ENCODE measurements at places on chromosomes 5 and 9.

DNA sequence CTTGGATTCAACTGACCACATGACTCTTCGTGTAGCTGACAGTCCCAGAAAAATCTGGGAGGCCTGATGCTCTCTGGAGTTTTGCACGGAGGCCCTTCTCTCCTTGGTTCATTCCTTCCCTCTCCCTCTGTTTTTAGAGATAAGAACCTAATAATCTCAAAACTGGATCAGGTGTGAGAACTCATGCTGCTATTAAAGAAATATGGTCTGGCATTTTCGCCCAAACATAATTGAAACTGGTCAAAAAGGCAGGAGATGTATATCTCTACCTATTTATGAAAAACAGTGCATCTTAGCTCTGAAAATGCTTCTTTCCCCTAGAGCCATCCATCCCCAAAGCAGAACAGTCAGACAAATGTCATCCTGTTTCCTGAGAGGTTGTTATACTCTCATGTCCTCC lies 397.5 kb downstream of the PRELID2 start:
- DNase-seq, result no peak

DNA sequence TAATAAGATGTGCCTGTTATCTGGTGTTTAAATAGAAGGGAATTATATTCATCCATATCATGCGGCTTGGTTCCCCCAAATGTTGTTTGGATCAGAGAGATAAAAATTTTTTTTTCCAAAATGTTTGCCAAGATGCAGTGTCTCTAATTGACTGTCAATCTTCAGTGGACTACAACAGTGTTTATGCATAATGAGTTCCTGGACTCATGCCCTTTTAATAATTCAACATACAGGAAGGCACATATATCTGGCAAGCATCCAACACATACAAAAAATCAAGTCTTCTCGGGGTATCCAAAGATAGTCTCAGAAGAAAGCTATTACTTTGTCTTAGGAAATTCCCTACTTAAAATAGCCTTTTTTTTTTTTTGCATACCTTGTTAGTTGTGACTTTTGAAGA lies 1534.7 kb downstream of the EFNA5 start:
- DNase-seq, result no peak

DNA sequence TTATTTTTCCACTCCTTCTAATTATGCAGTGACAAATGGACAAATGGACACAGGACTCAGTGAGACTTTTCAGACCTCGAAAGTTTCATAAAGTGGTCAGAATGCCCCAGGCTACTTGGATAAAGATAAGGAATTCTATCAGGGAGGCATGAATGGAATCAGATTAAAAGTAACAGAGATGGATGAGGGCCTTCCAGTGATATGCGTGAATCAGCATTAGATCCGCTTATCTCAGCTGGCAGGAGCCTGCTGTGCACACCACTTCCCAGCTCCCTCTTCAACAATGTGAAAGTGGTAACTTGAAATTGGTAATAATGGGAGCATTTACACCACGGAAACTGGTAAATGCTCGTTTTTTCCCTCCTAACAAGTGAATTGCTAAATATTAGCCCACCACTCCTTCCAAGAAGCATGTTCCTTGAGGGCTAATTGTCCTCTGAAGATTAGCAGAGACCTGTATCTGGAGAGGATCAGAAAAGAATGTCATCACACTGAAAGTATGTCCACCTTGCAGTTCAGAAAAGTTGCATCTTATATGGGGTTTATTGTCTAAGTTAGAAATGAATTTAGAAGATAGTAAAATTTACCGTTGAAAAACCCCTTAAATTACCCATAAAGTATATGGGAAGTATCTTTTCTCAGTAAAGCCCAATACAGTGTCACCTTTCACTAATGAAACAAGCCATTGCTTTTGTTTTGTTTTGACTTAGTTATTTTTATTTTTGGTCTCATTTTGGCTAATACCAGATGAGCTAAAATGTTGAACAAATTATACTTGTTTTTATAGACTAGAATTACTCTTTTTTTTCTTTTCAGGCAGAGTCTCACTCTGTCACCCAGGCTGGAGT lies 125.3 kb downstream of the DPYSL3 start:
- no peak for DNase-seq

GRCh38 chr9:129107651-129108050 lies 2.9 kb downstream of the CRAT start:
- no peak for DNase-seq

DNA sequence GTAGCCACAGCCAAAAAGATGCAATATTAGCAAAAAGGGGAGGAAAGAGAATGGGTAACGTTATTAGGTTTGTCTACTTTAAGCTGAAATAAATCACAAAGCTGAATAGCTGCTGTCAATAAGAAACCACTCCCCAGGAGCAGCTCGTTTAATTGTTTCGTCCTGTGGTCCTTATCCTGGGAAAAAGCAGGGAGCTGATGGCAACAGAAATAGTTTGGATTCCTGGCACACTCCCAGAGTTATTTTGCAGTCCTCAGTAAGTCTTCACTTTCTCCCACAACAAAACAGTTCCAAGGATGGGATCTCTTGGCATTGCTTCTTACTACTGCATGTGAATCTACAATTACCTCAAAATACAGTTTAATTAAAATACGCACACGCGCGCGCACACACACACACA lies 28.8 kb downstream of the FRMD3 start:
- no peak for DNase-seq

DNA sequence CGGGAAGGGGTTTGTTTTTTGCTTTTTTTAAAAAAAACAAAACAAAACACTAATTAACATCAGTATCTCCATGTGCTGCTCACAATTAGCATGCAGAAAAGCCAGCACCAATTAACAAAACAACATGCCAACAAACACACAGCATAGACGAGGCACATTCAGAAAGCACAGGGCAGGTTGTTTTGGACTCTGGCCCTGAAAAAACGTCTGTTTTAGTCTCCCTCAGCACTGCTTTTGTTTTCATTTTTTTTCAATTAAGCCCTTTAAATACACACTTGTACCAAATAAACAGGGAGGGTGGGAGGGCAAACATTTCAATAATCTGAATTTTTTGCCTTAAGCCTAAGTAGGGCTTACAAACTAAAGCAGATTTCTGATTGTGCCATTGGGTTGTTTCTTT lies 309.6 kb downstream of the DTWD2 start:
- no peak for DNase-seq
